ENCODE measurements at places on chromosomes 5 and 9.

DNA sequence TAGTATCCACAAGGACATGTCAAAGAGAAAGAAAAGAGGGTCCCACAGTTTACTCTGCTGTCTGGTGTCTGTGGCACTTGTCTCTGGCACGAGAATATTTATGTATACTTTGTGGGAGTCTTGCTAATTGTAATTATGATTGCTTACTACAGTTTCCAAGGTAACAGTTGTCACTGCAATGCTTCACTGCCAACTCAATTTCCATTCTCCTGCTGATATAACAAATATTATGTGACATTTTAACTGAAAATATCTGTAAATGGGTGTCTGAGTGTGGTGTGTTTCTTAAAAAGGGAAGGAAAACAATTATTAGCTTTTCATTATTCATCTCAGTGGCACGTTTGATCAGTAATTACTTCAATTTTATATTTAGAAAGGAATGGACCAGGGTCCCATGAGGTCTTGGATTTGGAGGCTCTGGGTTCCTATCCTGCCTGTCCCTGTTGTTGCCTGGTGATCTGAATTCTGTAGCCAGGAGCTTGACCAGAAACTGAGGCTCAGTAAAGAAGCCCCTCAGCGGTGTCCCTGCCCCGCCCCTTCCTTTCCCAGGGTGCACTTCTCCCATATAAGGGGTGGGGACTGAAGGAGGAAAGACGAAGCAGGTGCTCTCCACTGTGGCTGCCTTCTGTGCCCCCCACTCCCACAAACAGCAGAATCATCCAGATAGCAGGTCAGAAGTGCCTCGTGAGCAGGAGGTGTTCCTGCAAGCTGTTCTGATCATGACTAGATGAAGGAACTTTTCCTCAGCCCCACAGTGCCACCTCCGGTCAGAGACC, 137.3 kb upstream of the KIF2A start:
- no peak for DNase-seq

DNA sequence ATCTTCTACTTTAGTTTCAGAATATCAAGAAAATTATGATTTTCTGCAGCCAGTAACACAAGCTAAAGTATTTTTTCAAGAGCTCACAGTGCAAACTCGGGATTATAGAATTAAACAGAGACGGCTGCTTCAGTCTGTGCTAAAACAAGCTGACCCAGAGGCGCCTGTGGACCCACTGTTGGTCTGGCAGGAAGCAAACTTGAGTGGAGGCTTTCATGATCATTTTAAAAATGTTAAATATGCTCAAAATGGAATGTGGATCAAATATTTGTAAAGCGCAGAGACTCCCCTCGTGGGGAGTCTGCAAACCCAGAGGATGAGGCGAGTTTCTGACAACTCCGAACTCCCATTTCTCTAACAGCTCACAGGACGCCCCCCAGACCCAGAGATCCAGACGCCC, 13.0 kb downstream of the ROR2 start:
- no peak for DNase-seq

- peak; percentile 98 for DNase-seq
Measured at GRCh38 chr9:112310826-112311225, 22.6 kb downstream of the PTBP3 start.

GRCh38 chr9:97075289-97075985, 36.5 kb upstream of the CTSV start:
- DNase-seq: no peak

DNA sequence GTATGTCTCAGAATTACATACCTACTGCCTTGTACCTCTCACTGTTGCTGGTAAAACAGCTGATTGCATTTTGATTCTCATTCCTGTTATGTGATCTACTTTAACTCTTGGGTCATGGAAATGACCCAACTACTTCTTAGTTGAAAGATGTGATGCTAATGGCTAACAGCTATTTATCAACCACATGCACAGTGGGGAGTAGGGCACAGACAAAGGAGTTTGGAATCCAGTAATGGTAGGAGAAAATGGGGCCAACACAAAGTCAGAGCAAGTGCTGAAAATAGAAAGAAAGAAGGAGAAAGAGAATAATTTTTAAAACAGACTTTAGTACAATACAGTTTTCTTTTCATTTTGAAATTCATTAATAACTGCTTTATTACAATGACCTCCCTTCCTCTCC, 241.0 kb downstream of the PTPRD start:
- no peak for DNase-seq

GRCh38 chr9:6584881-6585597, 60.5 kb downstream of the GLDC start:
- DNase-seq: no peak

GRCh38 chr9:70315389-70315788, 56.6 kb downstream of the SMC5 start:
- DNase-seq: no peak

- no peak for DNase-seq
Measured at GRCh38 chr5:155792873-155793272, 534.1 kb upstream of the SGCD start.

DNA sequence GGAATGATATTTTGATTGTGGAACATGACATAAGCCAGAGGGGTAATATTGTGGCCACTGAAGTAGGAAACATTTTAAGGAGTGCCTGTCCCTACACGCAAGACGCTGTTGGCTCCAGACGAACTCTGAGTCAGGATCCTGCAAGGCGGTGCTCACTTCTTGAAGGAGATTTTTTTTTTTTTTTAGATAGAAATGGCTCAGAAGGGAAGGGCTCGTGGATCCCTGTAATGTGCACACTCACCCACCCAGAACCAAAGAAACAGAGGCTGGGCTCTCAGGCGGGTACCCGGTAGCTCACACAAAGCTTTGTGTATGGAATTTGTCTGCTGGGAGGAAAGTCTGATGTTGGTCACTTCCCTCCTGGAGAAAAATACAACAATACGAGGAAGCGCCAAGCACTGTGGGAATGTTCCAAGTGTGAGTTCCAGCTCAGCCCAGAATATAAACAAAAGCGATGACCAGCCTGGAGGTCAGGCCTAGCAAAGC, 25.7 kb downstream of the RAPGEF1 start:
- no peak for DNase-seq

GRCh38 chr9:131204285-131204684, 72.0 kb downstream of the FAM78A start:
- no peak for DNase-seq

GRCh38 chr5:83467371-83468035, 4.0 kb upstream of the VCAN start:
- no peak for DNase-seq

DNA sequence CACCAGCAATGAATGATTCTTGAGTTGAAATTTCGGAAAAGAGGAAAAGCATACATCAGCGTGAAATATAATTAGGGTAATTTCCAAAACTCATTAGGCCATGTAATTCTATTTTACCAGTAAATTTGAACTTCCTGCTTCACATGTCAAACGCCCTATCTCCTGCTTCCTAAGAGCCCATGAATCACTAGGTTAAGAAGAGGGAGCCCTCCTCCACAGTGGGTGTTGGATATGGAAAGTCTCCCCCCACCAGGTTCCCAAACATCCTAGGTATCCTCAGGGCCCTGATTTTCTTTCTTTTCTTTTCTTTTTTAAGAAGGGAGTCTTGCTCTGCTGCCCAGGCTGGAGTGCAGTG, 115.2 kb downstream of the SUSD1 start:
- DNase-seq: no peak

DNA sequence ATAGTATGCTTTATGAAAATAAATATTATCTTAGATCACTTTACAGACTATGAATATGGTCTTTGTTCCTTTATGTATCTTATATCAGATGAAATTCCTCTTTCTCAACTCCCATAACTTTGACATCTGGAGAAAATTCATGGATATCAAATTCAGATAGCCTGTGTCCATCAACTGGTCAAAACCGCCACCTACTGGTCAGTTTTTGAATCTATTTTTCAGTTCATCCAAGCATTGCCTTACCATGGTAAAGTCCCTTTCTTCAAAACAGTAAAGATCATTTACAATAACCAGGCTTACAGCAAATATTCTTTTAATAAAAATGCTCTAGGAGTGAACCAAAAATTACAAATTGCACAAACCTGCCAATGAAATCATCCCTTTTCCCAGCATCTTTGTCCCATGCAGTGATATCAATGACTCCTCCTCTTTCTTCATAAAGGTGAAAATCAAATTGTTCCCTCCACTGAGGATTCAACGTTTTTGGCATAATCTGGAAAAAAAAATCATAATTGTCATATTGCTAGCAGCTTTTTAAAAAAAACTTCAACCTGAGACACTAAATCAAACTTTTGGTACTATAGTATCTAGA, 290.5 kb downstream of the SLF1 start:
- DNase-seq: peak; percentile 53

DNA sequence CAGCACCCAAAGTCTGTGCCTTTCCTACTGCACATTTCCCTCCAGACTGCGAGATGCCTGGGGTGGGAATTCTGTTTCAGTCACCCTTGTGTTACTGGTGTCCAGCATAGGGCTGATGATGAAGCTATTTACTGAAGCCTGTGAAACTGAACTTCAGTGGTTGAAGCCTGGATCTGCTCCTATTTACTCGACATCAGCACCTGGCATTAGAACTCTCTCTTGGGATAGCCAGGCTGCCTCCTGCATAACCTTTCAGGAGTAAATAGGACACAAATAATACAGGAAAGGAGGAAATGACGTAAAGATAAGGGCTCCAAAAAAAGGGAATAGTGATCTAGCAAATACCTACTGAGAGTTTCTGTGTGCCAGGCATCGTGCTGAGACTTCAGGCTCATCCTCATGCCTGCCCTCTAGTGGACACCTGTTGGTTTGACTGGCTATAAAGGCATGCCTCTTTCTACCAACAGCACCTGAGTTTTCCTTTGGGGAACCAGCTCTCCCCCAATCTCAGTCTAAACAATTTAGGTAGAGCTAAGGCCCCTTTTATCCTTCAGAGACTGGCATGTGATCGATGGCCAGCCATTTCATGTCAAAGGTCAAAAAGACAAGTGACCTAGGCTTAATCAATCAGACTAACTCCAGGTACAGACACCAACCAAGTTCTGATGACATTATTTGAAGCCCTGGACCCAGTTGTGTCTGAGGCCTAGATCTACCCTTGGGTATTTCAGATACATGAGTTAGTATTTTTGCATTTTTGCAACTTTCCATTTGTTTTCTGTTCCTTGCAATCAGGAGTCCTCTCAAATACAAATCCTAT, 192.1 kb upstream of the TRIM32 start:
- no peak for DNase-seq

GRCh38 chr5:60710362-60710761, 10.4 kb upstream of the DEPDC1B start:
- no peak for DNase-seq

DNA sequence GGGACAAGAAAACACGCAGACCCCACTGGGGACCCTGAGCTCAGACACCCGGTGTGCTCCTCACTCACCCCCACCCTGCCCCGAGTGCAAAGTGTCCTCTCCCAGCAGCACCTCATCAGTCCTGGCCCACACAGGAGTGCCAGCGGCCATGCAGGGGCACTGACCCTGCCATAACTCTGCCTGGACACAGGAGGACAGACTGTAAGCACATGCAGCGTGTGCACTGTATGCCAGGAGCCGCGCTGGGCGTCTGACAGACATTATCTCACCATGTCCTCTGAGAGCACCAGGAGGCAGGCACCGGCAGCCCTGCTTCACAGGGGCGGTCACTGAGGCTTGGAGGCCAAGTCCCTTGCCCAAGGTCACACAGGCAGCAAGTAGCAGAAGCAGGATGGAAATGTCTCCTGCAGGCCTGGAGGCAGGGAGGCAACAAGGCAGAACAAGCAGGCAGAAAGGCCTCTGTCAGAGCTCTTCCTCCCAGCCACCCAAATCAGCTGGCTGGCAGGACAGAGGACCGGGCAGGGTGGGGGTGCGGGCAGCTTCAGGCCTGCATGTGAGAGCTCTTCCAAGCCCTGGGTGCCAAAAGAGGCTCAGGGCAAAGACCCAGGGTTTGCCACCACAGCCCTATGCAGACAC, 8.4 kb downstream of the EEIG1 start:
- DNase-seq: no peak

DNA sequence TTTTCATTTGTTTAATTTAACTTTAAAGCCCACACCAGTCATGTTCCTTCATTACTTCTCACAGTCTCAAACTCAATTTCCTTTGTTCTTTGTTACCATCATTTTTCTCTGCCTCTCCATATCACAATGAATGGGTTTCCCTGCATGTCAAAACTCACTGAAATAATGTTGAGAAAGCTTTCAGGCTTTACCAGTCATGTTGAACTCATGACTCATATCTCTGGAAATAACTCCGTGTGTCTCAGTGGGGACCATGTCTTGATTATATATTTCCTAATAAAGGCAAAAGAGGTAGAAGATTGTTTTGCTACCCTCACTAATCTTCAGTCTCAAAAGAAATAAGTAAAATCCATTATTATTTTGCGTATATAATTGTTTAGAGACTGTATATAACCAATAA, 231.2 kb downstream of the CHSY3 start:
- DNase-seq: no peak

- no peak for DNase-seq
Measured at GRCh38 chr9:2257248-2257929, 242.2 kb downstream of the SMARCA2 start.

GRCh38 chr9:14318361-14318760, 4.4 kb upstream of the NFIB start:
- no peak for DNase-seq

DNA sequence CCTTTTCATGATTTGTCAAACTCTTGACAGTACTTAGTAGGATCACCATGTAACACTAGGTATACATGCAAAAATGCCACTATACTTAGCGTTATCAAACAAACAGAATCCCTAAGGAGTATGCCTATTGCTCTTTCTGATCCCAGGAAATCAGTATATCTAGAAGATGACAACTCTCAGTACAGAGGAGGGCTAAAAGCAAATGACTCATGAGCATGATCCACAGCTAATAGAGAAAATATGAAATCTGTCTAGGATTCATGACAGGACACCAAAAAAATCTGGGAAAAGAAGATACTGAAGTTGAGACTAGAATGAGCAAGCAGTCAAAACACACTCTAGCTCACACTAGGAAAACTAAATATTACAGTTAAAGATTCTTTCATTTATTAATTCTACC, 89.2 kb downstream of the RAPGEF6 start:
- DNase-seq: no peak

DNA sequence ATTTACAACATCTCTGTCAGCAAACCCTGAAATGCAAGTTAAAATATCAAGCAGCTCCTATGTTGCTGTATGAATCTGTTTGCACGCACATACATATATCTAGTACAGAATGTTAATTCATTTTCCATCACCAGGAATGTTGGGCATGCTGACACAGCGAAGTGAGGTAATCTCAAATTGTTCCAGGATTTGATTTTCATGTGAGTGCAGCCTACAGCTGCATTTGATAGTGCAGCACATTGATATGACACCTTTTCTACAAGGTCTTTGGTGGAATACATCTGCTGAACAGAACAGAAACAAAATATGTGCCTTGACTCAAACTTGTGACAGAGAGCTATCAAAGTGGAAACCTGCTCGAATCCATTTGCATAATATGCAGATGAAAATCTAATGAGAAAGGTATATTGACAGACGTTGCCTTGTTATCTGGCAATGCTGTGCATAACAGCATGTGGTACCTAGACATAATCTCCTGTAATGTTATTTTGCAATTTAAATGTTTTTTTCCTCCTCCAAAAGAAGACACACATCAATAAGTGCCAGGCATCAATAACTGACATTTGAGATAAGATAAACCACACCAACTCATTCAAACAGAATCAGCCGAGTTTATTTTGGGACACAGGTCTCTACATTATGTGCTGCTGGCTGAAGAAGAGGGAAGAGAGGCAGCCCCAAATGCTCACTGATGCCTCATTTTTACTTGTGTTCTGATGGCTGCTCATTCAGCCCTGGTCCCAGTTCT, 512.2 kb downstream of the ZNF608 start:
- peak; percentile 15 for DNase-seq
